ENCODE measurements at places on chromosomes 4 and X. TPM values are rescaled to one million over a fixed set of nuclear protein-coding genes. Genes with fewer than 3 reads are reported as not detected.

The CXCL10 gene
- 4.1 TPM for polyA plus RNA-seq

The HDAC8 gene
- 39.4 TPM for polyA plus RNA-seq

The GPC3 gene
- 988 TPM for polyA plus RNA-seq

The NLRP2B gene
- 0.03 TPM for polyA plus RNA-seq

The CYSLTR1 gene
- 2.4 TPM for polyA plus RNA-seq

The HSFX4 gene
- polyA plus RNA-seq, result not detected

DNA sequence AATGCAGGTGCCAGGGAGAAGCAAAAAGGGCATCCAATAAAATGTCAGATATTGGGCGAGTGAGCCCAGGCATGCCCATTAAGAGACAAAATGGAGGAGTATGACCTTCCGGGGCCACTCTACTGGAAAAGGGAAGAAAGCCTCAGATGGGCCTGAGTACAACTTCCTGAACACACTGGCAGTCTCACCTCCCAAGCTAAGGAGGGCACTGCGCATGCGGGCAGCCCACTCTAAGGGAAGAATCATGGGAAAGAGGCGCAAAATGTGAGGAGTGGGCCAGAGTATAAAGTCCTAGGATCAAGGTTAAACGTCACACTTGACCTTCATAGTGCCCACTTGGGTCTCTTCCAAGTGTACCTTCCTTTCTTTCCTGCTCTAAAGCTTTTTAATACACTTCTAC, 63.5 kb downstream of the TIGD2 start:
- no peak for DNase-seq

- DNase-seq, result no peak
Observed at GRCh38 chrX:78314561-78314960, 12.8 kb downstream of the CYSLTR1 start.

DNA sequence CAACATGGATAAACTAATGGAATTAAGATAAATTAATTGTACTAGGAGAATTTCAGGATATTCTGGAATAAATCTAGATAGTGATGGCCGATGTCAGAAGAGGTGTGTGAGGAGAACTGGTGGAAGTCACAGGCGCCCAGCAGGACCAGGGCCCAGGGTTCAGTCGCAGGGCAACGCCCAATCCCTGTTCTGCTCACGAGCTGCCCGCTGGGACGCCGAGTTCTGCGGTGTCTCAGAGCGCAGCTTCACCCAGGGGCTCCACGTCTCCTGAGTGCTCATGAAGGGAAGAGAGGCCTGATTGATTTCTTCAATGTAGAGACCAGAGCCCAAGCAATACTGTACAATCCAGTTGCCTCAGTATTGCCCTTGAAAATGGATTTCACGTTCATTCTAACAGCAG, 1.5 kb upstream of the HSPA4L start:
- no peak for DNase-seq

GRCh38 chrX:134472041-134472440, 12.1 kb downstream of the HPRT1 start:
- no peak for DNase-seq

DNA sequence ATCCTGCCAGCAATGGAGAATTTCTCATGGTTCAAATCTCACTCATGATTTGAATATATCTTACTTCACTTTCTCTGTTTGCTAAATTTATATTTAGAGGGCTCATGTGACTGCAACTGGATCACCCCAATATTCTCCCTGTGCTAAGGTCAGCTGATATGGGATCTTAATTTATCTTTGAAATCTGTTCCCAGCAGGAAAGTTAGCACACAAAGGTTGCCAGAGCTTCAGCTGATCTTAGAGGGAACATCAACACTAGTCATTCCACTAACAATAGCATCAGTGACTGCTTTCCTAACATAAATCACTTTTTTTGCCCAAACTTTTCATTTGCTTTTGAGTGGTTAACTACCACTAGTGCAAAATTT, 1270.0 kb downstream of the ARAP2 start:
- no peak for DNase-seq

DNA sequence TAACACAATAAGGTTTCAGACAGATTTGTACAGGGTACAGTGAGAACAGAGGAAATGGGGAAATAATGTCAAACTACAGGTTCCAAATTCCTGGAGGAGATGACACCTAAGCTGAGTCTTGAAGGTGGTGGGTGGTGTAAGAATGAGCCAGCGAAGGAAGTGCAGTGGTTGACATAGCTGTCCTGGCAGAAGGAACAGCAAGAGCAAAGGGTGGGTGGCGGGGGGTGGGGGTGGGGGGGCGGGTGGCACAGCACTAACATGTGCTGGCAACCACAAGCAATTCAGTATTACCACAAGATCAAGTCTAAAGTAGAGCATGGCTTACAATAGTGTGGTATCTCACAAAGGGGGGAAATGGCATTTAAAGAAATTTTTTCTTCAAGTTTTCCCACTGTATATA, 13.1 kb upstream of the G3BP2 start:
- no peak for DNase-seq

DNA sequence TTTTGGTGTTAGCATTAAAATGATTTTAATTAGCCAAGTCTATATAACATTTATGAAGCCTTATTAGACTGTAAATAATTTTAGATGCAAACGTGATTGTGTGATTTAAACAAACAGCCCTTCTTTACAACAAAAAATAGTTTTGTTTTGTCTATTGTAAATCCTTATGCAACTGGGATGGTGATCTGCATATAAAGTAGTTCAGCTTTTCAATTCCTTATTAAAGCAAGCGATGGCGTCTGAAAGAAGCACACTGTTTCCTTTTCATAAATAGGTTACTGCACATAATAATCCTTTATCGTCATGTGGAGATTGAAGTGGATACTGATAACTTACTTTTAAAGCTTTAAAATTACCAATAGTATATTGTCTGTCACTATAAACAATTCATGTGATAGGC, 8.8 kb downstream of the SLITRK2 start:
- no peak for DNase-seq

DNA sequence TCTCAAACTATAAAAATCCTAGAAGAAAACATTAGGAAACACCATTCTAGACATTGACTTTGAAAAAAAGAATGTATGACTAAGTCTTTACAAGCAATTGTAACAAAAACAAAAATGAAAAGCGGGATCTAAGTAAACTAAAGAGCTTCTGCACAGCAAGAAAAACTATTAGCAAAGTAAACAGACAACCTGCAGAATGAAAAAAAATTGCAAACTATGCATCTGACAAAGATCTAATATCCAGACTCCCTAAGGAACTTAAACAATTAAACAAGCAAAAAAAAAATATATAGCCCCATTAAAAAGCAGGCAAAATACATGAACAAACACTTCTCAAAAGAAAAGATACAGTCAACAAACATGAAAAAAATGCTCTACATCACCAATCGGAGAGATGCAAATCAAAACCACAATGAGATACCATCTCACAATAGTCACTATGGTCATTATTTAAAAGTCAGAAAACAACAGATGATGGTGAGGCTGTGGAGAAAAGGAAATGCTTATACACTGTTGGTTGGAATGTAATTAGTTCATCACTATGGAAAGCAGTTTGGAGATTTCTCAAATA, 168.1 kb downstream of the EPHA5 start:
- no peak for DNase-seq

DNA sequence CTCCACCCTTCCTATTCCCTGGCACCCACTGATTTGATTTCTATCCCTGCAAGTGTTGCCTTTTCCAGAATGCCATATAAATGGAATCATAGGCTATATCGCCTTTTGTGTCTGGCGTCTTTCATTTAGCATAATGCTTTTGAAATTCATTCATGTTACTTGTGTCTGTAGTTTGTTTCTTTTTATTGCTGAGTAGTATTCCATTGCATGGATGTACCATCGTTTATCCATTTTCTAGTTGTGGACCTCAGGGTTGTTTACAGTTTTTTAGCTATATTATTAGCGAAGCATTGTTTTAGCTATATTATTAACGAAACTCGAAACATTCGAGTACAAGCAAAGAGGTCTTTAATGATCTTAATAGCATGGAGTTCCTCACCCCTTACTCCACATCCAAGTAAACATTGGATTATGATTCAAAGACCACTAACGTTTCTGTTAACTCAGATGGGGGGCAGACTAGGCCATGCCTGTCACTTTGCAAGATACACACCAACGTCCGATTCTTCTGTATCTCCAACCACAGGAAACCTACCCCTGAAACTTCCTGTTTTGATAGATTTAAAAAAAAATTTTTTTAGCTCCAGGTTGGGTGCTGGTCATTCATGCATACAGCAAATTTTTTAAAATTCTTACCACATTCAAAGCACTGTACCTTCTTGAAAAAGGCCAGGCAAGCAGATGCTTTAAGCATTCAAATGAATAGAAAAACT, 1.1 kb downstream of the DCK start:
- no peak for DNase-seq

Measured in renal pelvis (tissue), 12 donors.